Stimulated activated CD8-positive, alpha-beta memory T cell treated with anti-CD3 and anti-CD28 coated beads, Interleukin-15, amount 100 ng/mL, for 48 hours (primary cell): ENCODE measurements at places on chromosomes 3 and 15.

GRCh38 chr3:45140141-45140769 lies 5.9 kb downstream of the CDCP1 start:
- DNase-seq: no peak

DNA sequence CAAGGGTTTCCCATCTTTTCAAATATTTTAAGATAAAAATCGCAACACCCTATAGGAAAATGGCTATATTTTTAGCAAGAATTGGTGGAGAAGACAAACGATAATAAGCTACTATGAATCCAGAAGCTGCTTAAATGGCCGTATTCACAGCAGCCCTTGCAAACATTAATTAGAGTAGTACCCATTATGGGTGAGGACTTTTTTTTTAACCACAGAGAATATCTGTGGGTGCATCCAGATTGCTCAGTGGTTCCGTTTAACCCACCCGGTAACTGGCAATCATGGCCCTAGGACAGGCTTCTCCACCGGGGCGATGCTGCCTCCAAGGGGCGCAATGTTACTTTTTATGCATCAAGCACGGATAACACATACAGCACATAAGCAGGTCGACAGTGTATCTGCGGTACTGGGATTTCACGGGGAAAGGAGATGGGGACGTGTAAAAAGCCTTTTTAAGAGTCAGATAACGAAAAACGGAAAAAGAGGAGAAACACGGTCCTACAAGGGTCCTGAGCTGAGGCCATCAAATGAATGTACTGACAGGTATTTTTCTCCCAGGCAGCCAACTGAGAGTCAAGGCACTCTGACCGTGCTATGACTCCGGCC lies 968 bp upstream of the TMEM266 start:
- DNase-seq: no peak

GRCh38 chr3:154023148-154023547 lies 98.0 kb upstream of the ARHGEF26 start:
- no peak for DNase-seq

- no peak for DNase-seq
Measured at GRCh38 chr15:66785637-66786036, 83.6 kb downstream of the SMAD6 start.

DNA sequence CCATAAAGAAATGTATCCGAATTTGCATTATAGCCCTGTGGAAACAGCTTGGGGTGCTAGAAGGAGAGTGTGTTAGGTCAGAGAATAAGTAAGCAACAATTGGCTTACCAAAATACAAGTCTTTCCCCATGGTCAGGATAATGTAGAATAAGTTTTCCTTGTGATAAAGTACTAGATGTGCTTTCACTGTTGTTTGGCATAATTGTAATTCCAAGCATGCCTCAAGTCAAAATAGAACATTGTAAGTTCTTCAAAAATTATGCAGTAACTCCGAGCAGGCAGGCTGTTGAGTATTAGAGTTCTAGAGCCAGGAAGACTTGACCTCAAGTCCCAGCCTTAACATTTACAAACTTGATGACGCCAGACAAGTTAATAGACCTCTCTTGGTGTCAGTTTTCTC lies 242.0 kb downstream of the TUSC7 start:
- DNase-seq: no peak

GRCh38 chr15:65402961-65403360 lies 19.8 kb downstream of the IGDCC4 start:
- no peak for DNase-seq

GRCh38 chr3:133991637-133992036 lies 38.1 kb downstream of the SLCO2A1 start:
- DNase-seq: no peak

- no peak for DNase-seq
Measured at GRCh38 chr15:45892182-45892581, 257.4 kb downstream of the SQOR start.

GRCh38 chr3:65166531-65166930 lies 478.7 kb upstream of the ADAMTS9 start:
- no peak for DNase-seq

- DNase-seq: no peak
Measured at GRCh38 chr15:81170511-81170910, 26.2 kb upstream of the IL16 start.

GRCh38 chr15:39365873-39366272 lies 215.0 kb upstream of the THBS1 start:
- no peak for DNase-seq

DNA sequence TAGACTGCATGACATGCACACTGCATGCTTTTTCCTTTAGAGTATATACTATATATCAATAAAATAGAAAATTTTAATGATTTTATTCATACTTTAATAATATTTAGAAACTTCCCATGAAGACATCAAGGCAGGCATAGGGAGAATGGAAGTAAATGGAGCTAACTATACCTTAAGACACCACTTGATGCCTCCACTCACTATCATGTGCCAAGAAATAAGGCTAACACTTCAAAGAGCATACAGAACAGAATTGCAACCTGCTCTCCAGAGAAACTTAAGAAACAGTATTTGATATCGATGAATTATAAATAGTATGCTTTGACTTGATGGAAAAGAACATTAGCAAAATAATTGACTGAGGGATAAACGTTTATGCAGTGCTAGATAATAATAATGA lies 192.6 kb upstream of the MBNL1 start:
- DNase-seq: no peak

DNA sequence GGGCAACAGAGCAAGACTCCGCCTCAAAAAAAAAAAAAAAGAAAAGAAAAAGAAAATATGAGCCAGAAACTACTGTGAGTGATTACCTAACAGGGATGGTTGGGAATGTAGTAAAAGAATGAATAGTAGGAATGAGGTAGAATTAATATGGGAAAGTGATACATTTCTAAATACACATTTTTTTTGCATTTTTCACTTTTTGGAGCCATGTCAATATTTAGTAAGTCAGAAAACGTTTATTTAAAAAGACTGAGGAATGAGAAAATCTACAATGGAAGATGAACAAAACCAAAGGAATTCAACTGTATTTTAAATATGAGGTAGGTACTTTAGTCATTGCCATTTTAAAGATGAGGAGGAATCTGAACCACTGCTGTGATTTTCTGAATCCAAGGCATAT lies 817.2 kb upstream of the CADM2 start:
- no peak for DNase-seq

GRCh38 chr3:5144316-5144994 lies 22.4 kb downstream of the ARL8B start:
- no peak for DNase-seq

DNA sequence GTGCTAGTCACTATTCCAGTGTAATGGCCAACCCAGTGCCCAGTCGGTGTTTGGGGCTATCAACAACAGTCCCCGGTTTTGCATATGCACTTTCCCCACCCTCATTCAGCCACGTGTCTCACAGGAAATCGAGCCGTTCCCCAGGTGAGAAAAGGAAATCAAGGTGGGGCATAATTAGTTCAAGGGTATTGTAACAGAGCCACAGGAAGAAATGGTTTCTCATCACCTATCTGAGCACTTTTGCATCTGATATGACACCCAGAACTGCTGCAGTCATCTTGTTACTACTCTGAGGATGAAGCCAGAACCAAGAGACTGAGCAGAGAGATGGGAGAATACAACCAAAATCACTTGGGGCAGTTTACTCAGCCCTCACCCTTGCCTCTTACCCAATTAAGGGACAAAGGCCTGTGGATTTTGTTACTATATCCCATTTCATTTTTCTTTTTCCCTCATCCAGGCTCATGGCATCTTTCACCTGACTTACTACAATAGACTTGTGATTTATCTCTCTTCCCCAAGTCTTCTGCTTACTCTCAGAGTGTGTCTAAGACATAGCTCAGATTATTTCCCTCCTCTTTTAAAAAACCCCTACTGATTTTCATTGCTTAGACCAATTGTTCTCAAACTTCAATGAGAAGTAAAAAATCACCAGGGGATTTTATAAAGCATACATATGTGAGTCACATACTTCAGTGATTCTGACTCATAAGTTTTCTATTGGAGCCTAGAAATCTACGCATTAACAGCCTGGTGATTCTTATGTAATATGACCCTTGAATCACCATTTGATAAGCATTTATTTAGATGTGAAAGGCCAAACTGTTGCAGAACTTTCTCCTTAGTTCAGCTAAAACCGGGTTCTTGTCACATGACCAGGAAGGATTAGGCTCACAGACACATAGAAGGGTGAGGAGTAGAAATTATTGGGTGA lies 40.5 kb downstream of the TRAT1 start:
- no peak for DNase-seq

- DNase-seq: no peak
Measured at GRCh38 chr15:55224892-55225291, 28.2 kb upstream of the RSL24D1 start.

GRCh38 chr3:10015461-10015904 lies 10.8 kb upstream of the FANCD2 start:
- DNase-seq: no peak

DNA sequence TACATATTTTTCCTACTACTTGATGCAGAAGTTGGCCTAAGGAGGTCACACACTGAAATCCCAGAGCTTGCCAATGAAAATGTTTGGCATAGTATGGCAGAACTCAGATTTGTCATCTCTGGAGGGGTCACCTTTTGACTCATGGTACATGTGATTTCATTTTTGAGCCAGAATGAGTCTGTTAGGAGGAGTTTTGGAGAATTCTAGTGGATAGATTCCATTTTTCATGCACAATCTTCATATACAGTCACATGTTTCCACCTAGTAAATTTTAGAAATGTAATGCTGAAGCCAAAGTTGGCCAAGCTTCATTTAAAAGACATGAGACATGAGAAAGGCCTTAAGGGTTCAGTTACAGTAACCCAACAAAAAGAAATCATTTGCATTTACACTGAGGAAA lies 97.8 kb upstream of the IGSF10 start:
- DNase-seq: no peak

- no peak for DNase-seq
Measured at GRCh38 chr3:57793737-57794187, 37.7 kb downstream of the SLMAP start.

GRCh38 chr15:44666210-44667038 lies 3.0 kb upstream of the SPG11 start:
- no peak for DNase-seq

DNA sequence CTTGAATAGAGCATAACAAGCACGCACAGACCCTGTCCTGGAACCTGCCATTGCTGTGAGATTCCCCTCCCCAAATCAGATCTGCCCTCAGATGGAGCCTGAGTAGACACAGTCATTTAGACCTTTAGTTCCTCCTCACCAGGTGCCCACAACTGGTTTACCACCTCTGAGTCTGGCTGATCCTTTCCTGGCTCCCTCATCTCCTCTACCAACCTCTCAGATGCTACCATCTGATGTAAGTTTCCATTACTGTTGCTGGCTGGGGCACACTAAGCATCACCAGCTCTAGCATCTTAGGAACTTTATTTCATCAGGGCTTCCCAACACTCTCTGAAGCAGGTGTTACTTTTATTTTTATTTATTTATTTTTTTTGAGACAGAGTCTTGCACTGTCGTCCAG lies 288.3 kb downstream of the TLE3 start:
- no peak for DNase-seq

- DNase-seq: no peak
Measured at GRCh38 chr15:69891070-69891536, 206.6 kb downstream of the TLE3 start.

DNA sequence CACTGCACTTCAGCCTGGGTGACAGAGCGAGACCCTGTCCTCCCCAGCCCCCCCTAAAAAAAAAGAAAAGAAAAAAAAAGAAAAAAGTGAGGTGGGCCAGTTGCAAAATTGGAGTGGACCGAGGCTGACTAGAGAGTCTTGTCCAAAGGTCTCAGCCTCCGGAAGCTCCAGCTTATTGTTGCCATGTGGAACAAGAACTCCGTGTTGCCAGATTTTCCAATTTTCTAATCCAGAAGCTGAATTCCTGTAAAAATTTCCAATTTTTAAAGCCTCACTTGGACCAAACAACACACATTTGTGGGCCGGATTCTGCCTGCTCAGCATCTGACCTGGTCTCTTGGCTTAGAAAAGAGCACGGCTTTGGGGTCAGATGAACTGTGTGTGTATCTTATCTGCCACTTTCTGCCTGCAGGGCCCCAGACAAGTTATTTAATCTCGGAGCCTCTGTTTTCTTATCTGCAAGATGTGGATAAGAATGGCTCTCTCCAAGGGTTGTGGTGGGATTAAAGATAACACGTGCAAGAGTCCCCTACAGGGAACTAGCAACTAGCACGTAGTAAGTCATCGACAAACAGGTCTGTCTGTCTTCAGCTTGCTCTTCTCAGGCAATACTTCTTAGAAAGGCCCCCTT lies 73.7 kb upstream of the TLE3 start:
- DNase-seq: no peak

GRCh38 chr3:71724584-71725270 lies 475 bp downstream of the EIF4E3 start:
- no peak for DNase-seq

- DNase-seq: no peak
Measured at GRCh38 chr15:68313501-68314410, 36.2 kb downstream of the FEM1B start.

- no peak for DNase-seq
Measured at GRCh38 chr3:188901126-188901525, 270.6 kb upstream of the TPRG1 start.

DNA sequence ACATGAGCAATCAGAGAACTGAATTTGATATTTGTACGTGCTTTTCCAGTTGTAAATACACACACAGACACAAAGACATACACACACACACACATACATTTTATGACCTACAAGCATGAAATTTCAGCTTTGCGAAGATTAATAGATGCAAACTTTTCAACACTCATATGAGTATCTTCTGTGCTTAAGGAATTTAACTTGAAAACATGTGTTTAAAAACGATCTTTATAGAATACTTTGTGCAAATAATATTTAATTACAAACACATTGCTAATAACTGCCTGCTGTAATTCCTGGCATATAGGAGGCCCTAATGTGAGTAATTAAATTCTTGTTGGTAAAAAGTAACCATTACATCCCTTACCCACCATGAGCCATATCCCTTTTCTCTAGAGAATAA lies 107.7 kb upstream of the PLSCR5 start:
- DNase-seq: no peak

GRCh38 chr3:128011140-128011539 lies 41.1 kb upstream of the SEC61A1 start:
- no peak for DNase-seq

DNA sequence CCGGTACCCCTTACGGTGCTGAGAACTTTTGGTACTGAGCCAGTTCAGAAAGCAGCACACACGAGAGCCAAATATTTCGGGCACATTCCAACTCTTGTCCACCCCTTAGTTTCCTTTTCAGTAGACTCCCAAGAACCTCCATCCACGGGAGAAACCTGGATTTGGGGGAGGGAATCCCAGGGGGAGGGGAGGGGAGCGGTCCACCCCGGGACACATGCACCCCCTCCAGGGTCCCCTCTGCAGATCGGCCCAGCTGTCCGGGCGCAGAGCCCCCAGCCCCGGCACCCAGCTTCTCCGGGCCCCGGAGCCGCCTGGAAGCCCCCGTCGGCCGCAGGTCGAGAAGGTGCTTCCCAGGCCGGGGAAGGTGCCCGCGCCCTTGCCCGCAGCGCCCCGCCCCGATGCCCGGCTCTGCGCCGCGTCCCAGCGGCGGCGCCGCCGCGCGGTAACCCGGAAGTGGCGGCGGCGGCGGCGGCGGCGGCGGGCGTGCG lies 455 bp upstream of the ABHD17C start:
- no peak for DNase-seq

DNA sequence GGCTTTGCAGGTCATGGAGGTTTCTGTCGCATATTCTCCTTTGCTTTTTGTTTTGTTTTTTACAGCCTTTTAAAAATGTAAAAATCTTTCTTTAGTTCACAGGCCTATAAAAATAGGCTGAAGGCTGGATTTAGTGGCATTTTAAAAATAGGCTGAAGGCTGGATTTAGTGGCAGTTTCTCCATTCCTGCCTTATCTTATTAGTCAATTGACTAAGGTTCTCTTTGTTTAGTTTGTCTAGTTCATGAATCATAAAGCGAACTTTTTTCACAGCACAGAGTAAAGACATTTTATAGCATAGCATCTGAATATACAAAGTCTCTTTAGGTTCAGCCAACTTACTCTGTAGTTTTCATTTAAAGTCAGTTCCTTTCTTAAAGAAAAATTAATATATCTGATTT lies 31.4 kb downstream of the AP4E1 start:
- DNase-seq: no peak
